DMS79 treated with DMSO at 0.1 percent for 48 hours (cell line): ENCODE measurements at places on chromosomes 16 and 17.
A peak's percentile ranks its signal among the peaks of the same experiment; 100 is the strongest.

DNA sequence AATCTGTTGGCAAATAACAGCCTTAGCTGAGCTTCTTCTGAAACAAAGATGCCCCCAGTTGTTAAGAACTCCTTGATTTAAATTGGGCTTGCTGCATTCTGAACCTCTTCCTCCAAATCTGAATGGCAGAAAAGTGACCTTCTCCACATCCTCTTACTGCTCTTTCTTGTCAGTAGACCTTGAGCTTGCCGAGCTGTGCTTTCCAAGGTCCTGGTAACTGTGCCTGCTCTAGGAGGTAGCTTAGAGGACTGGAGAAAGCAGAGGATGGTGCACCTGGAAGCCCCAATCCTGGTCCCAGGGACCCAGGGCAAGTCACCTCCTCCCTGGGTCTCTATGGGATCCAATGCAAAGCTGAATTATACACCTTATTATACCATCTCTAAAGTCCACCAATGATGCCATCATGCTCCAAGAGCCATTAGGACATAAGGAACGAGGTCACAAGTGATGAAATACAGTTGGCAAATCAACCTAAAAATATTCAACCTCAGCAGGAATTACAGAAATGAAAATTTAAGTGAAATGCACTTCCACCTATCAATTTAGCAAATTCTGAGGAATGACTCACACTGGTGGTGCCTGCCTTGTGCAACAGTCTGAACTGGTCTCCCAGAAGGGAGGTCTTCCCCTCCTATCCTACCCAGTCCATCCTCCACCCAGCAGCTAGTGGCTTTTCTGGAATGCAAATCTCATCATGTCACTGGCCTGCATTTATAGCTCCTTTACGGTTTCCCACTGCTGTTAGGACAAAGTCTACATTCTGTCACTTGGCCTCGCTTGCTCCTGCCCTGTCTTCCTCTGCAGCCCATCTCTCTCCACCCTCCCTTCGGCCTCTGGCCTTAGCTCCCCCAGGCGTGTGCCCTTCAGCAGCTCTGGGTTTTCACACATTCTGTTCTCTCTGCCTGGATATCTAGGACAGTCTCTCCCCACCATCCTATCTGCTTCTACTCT, 36.6 kb downstream of the TOM1L2 start:
- no peak for DNase-seq

DNA sequence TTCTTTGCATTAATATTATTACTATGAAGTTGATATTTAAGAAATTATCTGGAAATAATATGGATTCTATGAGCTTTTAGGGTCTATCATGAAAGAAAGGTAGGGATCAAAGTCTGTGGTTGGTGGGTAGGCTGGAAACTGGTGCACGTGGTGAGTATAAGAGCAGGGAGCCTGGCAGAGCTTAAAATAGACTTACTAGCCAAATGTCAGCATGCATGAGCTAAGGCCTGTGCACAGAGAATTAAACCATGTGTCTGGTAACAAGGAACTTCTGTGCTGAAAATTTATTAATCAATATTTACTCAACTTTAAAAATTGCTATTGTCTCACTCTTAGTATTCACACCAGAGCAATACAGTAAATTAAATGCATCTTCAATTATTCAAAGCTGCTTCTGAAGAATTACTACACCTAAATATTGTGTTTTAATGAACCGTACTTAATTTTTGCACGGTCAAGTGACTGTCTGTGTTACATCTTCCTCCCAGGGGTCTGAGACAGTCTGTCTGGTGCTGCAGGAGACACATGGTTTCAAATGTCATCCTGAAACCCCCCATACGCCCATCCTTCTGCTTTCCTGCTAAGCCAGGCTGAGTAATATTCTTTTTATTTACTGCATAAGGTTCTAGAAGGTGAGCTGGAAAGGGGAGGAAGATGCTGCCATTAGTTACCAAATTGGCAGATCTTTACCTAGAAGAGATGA, 161.0 kb upstream of the NLRP1 start:
- DNase-seq, result no peak

GRCh38 chr17:58328195-58329034, at the start of gene TSPOAP1:
Gene TSPOAP1 (minus strand): TSS chr17:58328795. CDS start chr17:58327920, 875 bp downstream.
- DNase-seq, result no peak

DNA sequence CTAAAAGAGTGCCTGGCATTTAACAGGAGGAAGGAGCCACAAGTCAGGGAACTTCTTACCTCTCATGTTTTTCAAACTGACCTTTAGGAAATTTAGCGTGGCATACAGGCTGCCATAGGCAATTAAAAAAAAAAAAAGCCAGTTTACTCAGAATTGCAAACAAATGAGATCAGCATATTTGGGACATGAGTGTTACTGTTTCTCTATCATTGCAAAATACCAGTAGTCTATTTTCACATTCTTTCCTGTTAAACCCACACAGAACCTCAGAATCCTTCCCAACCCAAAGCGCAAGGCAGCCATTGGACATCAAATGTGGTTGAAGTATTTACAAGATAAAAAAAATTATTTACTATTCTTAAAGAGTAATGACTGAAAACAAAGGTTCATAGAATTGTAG, 366.4 kb upstream of the DYNLRB2 start:
- no peak for DNase-seq

- DNase-seq, result no peak
These were observed 212.6 kb upstream of the GSE1 start for GRCh38 chr16:85400305-85401205.

DNA sequence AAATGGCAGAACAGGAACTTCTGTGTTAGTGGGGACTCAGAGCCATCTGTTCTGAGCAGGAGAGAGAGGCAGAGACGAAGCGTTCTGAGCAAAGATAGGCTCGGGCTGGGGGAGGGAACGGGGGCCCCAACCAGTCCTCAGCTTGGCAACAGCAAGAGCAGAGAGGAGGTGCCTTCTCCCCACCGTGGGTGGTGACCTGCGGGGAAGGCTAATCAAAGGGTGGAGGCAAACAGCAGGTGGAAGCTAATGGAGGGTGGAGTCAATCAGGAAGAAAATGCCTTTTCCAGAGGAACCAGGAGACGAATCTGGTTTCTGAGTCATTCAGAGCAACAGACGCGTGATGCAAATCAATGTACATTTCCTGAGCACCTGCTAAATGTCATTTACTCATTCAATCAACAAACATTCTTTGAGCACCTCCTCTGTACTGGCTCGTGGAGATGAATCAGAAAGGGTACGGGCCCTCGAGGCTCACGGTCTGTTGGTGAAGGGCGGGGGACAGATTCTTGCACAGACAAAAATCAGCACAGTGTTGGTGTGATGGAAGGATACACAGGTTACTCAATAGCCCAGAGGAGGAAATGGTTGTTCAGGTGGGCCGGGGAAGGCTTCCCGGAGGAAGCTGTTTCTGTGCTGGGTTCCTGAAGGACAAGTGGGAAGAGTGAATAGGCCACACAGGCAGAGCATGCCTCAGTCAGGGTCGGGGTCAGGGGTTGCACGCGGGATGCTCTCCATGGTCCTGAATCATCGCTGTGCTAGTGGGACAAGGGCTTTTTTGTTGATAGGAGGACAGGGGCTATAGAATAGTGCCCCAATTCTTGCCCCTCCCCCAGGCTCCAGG, 5.7 kb upstream of the SPNS2 start:
- DNase-seq, result no peak

GRCh38 chr17:40415390-40415789, 2.3 kb downstream of the TOP2A start:
- DNase-seq, result peak; percentile 29

DNA sequence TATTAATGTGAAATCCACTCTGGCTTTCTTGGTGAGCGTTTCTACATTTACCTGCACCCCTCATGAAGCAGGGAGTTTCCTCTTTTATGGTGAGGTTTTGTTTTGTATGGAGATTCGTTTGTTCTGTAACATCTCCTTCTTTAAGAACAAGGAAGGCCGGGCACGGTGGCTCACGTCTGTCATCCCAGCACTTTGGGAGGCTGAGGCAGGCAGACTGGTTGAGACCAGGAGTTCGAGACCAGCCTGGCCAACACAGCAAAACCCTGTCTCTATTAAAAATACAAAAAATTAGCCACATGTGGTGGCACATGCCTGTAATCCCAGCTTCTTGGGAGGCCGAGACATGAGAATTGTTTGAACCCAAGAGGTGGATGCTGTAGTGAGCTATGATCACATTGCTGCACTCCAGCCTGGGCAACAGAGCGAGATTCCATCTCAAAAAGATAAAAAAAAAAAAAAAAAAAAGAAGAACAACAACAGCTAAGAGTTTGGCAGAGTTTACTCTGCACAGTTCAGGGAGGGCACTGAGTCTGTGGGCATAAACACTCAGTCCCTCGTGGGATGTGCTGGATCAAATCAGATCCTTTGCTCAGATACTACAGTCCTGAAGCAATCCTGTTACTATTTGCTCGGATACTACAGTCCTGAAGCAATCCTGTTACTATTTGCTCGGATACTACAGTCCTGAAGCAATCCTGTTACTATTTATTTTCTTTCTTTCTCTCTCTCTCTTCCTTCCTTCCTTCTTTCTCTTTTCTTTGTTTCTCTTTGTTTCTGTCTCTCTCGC, 28.9 kb downstream of the ADCY9 start:
- DNase-seq, result no peak

- DNase-seq, result no peak
These were observed 19.7 kb downstream of the IL34 start for GRCh38 chr16:70665806-70666735.

DNA sequence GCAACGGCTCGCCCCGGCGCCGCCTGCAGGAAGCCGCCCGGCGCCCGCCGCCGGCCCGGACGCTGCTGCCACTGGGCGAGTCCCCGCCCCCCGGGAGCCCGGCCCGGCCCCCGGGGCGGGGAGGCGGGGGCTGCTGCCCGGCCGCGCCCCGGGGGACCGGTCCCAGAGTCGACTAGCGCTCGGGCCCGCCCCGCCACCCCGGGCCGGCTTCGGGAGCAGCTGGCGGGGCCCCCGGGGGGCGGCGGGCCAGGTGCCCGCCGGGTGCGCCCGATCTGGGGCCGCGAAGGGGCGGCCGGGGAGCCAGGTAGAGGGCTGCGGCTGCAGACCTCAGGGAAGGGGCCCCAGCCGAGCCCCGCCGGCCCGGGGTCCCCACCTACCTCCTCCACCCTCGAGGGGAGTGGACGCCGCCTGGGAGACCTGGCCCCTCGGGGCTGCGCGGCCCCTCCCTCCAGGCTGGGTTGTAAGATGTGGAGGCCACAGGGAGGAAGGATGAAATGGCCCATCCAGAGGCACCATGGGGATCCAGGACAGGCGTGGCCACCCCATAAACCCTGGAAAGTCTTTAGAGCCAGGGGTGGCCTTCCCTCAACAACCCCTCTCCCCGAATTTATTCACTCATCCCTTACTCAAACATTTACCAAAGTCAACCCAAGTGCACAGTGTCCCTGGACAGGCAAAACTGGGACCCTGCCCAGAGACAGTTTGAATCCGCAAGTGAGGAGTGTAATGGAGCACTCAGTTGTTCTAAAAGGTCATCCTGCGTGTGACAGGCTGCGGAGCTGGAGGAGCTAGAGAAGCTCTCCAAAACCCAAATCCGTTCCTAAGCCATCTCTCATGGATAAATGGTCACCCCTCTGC, at the start of gene CDYL2:
CDYL2 (minus strand) TSS at position 73 of the 858 bp plus-strand sequence. CDS start 425 bp downstream, outside the sequence.
- DNase-seq, result no peak
